ENCODE measurements at places on chromosomes 4 and X. TPM values are rescaled to one million over a fixed set of nuclear protein-coding genes. Genes with fewer than 3 reads are reported as not detected.

GPR119 gene
- not detected for total RNA-seq

AKAP4 gene
- total RNA-seq = not detected

PRDM5 gene
- 17.2 TPM for total RNA-seq

APLN gene
- 2.7 TPM for total RNA-seq

ADH6 gene
- total RNA-seq = not detected

MAGEB10 gene
- not detected for total RNA-seq

HPSE gene
- total RNA-seq = 1.6 TPM

FAM9B gene
- total RNA-seq = not detected

GAB1 gene
- 25.9 TPM for total RNA-seq

COL4A6 gene
- 4.2 TPM for total RNA-seq

HOPX gene
- total RNA-seq = 79.2 TPM

ZNF630 gene
- total RNA-seq = 8.4 TPM

SGCB gene
- 65.5 TPM for total RNA-seq

All from occipital lobe (tissue), 3 donors.